Activated CD8-positive, alpha-beta memory T cell treated with anti-CD3 and anti-CD28 coated beads, Interleukin-2, amount 50 U/mL, for 48 hours (primary cell): ENCODE measurements at places on chromosomes 5 and 9.

GRCh38 chr9:110148891-110149290 lies 59.1 kb downstream of the C9orf152 start:
- DNase-seq = no peak

GRCh38 chr5:94691291-94691690 lies 72.8 kb downstream of the SLF1 start:
- DNase-seq = no peak

DNA sequence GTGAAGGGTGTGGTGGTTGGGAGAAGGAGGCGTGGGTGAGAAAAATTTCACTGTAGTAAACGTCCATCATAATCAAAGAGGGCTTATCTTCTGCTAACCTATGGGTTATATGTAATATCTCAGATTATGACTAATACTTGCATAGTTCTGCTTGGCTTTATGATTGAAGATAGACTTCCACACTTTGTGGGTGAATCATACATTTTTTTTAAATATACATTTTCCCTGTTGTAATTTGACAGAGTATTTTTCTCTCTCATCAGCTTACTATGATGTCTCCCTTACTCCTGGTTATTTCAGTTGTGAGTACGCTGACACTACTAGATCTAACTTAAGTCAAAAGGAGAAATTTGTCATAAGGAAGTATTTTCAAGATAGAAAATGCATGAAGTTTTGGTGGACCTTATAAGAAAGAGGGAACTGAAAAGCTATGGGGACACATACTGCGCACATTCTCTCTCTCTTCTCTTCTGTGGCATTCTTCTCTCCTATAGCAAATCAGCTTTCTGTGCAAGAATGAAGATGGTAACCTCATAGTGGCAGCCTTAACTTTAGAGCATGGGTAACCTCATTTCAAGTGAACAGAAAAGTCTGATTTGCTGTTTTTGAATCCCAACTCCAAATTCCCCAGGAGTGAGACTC lies 4.9 kb upstream of the JAK2 start:
- no peak for DNase-seq

DNA sequence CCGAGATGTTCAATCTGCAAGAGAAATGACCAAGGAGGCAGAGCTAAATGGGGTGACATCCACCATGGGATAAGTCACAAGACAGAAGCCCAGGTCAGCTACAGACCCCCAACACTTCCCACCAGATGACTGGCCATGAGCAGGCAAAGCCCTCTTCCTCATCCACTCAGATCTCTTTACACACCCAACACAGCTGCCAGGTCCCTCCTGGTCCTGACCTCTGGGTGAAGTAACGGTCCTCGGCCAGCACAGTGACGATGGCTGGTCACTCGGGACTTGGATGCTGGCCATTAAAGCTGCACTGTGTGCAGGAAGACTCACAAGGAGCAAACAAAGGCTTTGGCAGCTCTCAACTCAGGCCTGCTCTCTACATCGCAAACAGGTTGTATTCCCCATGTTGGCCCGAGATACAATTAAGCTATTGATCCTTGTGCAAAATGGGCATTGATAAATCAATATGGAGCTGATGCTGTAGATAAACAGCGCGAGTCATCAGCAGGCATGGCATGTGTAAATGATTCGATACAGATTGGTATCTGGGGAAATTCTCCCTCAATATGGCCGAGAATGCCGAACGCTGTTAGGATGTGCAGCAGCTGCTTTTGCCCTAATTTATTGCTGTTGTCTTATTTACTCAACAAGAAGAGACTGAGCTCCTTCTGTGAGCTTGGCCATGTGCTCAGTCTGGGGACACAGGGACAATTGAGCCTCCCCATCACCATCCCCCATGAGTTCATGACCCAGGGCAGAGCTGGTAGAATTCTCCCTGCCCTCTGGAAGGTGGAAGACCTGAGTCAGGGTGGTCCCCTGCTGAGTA lies 98.7 kb downstream of the C5orf15 start:
- no peak for DNase-seq

- DNase-seq = no peak
Measured at GRCh38 chr5:179841621-179842020, 17.0 kb downstream of the MRNIP start.

GRCh38 chr5:3201121-3201520 lies 394.5 kb upstream of the IRX1 start:
- DNase-seq = no peak

- DNase-seq = no peak
Measured at GRCh38 chr5:40736103-40736875, 19.5 kb downstream of the TTC33 start.

- DNase-seq = no peak
Measured at GRCh38 chr5:16540421-16540820, 74.8 kb upstream of the ZNF622 start.

DNA sequence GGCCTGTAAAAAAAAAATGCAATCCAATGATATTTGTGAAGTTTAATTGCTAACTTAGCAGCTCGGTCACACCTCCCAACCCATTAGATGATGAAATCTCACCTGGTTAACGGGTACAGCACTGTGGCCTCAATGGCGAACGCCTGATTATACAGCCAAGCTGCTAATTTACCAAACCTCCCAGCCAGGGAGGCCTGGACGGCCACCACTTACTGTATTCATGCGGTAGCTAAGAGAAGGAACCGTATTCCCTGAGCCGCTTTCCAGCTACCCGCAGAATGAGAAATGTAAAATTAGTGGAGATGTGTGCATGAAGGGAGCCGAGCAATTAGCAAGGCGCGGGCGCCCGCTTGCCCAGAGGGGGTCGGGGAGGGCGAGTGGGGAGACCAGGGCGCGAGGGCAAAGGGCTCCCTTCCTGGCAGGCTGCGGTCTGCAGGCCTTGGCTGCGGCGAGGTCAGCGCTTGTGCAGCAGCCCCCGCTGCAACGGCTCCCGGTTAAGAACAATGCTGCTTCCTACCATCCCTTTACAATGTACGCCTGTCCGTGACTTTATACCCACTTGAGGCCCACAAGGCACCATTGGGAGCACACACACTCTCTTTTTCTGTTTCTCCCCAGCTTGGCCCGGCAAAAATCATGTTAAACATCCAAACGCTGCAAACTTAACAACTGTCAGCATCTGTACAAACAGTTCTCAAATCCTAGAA lies 70.4 kb upstream of the TBCA start:
- DNase-seq = no peak
